Activated T-helper 1 cell treated with anti-CD3 and anti-CD28 coated beads, Interleukin-2, amount 50 U/mL, for 16 hours (primary cell): ENCODE measurements at places on chromosomes 2 and 18.

- DNase-seq, result peak; percentile 5
These were observed 99.8 kb downstream of the ZNF236 start for GRCh38 chr18:76922107-76922506.

DNA sequence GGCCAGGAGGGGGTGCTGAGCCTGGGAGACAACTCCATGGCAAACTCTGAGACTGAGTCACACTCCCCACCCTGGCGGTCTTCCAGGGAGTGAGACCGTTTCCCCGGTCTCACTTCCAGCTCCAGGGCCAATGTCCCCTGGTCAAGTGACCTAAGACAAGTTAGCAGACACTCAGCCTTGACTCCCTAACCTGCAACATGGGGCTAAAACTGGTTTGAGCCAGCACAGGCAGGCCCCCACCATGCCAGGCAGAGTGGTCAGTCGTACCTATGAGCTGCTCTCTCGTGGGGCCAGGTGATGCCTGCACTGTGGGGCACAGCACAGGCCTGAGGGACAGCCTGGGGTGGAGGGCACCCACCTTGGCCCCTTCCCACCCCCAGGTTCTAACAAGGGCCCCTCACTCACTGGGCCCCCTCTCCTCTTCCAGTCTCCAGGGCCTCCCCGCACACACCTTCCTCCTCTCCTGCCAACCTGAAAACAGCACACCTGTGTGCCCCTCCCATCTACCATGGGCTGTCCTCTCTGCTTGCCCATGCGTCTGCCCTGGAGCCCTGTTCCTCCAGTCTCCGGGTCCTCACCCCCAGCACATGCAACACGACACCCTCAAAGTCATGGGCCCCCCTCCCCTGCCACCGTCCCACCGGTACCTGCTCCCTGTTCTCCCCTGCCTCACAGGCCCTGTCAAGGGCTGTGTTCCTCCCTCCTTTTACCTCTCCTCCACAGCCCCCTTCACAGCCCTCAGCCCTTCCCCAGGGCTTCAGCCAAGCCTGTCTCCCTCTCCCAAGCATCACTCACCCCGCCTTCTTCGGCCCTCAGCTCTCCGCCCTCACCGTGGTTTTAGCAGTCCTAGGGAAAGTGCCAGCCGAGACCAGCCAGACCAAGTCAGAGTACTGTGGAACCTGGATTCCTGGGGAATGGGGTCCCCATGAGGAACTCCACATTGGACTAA lies 1.6 kb downstream of the GPR17 start:
- no peak for DNase-seq

DNA sequence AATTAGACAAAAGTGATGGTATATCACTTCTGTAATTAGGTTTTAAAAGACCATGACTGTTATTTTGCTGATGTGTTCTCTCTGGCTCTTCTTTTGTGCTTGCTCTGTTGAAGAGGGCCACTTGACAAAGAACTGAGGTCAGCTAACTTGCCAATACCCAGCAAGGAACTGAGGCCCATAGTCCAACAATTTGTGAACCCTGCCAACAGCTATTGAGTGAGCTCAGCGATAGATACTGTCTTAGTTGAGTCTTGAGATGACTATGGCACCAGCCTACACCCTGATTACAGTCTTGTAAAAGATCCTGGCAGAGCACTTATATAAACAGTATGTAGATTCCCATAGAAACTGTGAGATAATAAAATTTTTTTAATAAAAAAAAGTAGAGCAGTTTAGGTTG lies 103.0 kb downstream of the BMPR2 start:
- no peak for DNase-seq

GRCh38 chr18:28504066-28504465 lies 327.1 kb upstream of the CDH2 start:
- no peak for DNase-seq

- no peak for DNase-seq
These were observed 37.0 kb upstream of the NT5DC4 start for GRCh38 chr2:112683550-112684414.

GRCh38 chr18:67376372-67376771 lies 140.1 kb downstream of the DSEL start:
- no peak for DNase-seq

DNA sequence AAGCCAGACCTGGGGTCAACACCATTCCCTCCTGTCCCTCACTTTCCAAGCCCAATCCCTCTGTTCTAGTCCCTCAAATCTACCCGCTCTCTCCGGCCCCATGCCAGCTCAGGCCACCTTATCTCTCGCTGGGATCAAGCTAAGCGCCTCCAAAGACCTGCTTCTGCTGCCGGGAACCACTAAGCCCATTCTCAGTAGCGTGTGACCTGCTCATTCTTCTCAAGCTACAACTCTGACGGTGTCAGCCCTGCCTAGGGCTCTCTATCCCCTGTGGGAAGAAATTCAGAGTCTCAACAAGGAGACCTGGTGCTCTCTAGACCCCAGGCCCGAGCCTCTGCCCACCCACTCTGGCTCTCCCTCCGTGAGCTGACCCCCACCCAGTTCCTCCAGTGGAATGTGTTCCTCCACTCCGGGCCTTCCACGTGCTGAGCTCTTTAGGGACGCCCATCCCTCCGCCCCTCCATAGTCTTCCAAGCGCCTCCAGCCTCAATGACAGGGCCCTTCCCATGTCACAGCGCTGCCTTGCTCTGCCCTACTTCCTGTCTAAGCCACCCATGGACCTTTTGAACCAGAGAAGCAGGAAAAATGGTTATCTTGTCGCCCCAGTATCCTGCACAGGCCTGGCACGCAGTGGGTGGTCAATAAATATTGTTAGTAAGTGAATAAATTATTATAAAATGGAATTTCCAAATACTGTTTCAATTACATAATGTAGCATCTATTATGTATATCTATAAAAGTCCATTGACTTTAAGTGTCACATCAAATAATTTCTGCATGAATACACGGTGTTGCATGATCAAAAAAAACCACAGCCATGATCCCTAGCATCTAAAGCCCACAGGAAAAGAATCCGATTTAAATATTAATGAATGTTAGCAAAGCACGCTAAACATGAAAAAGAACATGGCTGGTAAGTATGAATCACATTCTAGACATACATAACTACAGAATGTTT lies 127.6 kb downstream of the ZNF516 start:
- DNase-seq, result no peak

DNA sequence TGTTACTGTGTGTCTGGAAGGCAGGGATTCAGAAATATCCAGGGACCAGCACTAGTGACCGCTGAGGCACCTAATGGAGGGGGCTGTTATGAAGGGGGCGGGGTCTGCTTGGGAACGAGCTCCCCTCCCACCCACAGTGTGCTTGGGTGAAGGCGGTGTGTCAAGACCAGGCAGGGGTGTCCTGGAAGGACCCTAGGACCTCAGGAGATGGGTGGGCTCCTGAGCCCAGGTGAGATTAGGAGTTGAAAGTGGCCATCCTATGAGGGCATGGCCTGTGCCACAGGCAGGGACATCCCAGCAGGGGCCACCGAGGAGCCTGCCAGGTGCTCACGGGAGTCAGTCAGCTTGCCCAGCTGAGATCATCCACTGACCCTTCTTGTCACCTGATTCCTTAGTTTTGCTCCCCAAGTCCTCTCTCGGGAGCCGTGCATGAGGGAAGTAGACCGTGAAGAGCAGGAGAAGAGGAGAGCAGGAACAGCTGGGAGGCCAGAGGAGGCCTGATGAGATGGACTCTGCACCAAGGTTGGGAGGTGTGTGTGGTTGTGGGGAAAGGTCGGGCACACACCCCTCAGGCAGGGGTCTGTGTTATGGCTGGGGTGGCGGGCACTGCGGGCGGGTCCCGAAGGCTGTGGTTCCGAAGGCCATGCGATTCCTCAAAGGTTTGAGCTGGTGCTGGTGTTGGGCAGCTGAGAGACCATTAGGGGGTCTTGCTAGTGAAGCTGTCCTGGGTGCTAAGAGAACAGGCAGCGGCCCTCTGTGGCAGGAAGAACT lies 180.9 kb upstream of the HS6ST1 start:
- no peak for DNase-seq

DNA sequence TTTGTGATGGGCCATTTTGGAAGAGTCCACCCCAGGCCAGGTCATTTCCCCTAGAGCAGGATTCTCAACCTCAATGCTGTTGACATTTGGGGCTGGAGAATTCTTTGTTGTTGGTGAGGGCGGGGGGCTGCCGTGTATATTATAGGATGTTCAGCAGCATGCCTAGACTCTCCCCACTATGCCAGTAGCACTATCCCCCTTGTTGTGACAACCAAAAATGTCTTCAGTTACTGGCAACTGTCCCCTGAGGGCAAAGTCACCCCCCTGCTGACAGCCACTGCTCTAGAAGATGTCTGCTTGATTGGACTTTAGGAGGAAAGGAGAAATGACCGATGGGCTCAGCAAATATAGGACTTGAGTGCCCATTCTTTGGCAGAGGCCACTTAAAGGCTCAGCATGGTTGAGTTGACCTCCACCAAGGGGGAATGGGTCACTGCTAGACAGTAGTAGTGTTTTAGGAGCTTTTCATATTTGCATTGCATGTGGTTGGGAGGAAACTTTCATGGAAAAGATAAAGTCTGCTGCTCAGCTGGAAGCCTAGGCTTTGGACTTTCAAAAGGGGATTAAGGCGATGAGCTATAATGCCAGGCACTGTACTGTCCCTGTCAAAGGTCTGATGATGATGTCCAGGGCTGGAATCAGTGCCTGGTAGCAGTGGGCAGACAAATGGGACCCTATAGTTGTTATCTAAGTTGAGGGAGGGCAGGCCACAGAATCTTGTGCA lies 61.1 kb upstream of the MCFD2 start:
- DNase-seq, result no peak

- DNase-seq, result no peak
These were observed 21.4 kb upstream of the GREB1 start for GRCh38 chr2:11512431-11512830.

GRCh38 chr18:43211059-43211458 lies 66.2 kb downstream of the SYT4 start:
- DNase-seq, result no peak

DNA sequence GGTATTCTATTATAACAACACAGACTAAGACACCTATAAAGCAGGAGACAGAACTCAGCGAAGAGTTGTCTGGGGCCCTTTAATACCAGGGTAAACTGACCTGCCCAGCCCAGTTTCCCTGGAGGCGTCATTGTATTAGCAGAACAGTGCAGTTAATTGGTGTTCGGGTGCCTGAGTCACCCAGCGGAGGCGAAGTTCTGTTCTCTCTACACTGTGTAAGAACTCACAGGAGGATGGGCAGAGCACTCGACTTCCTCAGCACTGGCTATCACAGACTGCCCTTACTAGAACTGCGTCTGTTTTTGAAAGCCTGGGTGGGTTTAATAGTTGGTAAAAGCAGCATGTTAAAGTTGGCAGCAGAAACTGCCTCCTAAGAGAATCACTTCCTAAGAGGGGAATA lies 106.5 kb upstream of the ATP8B1 start:
- DNase-seq, result no peak

- DNase-seq, result no peak
These were observed 961 bp downstream of the RBM43 start for GRCh38 chr2:151260573-151261230.

- DNase-seq, result no peak
These were observed 42.5 kb downstream of the TRIB2 start for GRCh38 chr2:12759248-12759647.

DNA sequence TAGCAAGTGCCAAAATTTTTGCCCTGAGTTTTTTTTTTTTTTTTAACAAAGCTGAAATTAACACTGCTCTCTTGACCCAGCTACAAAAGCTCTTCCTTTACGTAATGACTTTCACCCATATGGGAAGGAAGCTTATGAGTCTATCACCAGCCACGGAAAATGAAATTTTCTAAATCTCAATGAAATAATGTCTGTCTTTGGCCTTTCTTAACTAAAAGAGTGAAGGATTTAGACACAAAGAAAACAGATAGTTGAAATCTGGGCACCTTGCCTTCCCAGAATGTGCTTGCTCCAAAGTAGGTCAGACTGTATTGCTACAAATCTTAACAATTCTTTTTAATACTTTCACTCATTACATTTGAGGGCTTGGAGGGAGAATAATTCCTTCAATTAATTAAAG lies 180.8 kb upstream of the MGAT5 start:
- no peak for DNase-seq

GRCh38 chr2:237279012-237279768 lies 134.8 kb downstream of the COL6A3 start:
- no peak for DNase-seq

GRCh38 chr2:44086629-44087028 lies 82.0 kb upstream of the PPM1B start:
- no peak for DNase-seq

GRCh38 chr2:15939556-15939853 lies 845 bp upstream of the MYCN start:
- no peak for DNase-seq

- DNase-seq, result no peak
These were observed 293.4 kb downstream of the ZNF521 start for GRCh38 chr18:25058521-25058920.

DNA sequence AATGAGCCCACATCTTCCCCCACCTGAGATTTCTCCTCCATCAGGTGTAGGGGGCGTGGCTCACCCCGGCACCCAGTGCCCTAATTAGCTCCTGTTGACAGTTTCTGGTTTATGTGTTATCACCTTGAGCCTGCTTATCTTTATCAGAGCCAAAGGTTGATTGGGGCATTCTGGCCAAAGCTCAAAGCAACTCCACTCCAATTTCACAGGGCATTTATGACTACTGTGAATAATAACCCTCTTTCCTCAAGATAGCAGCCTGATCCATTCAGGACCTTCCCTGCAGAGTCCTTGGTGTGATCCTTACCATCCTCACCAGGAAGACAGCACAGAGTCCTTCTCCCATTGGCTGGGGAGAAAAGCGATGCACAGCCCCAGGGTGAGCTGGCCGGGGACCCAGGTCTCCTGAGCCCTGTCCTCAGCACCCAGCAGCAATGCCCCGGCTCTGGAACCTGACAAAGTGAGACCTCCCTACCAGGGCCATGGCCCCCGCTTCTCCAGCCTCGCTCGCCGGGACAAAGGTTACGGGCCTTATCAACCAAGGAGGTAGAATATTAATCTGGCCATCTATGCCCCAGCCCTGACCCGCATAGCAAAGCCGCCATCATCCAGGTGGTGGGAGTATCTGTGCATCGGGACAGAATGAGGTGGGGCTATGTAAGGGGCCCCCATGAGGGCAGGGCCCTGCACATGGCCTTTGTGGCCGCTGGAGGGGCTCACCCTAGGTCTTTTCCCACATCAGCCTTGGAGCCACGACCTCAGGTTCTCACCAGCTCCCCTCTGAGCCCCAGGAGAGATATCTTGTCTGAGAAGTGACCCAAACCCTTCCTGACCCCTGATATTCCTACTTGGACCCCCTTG lies 64.5 kb downstream of the ZFP36L2 start:
- DNase-seq, result no peak

DNA sequence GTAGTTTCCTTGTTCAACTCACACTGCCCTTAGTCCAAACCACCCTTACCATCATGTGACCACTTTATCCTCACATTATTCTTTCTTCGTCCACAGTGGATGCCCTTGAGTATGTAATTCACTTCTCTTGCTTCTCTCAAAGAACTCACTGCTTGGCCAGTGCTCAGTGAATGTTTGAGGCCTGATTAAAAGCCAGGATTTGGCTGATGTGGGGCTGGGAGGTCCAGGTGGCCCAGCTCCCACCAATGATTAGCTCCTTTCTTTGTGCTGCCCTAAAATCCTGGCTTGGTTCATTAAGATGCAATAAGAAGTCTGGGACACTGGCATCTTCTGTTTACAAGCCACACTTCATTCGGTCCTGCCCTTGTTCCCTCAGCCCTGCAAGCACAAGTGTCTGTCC lies 97.8 kb upstream of the CELF4 start:
- no peak for DNase-seq
